ENCODE measurements at places on chromosomes 4 and X.

DNA sequence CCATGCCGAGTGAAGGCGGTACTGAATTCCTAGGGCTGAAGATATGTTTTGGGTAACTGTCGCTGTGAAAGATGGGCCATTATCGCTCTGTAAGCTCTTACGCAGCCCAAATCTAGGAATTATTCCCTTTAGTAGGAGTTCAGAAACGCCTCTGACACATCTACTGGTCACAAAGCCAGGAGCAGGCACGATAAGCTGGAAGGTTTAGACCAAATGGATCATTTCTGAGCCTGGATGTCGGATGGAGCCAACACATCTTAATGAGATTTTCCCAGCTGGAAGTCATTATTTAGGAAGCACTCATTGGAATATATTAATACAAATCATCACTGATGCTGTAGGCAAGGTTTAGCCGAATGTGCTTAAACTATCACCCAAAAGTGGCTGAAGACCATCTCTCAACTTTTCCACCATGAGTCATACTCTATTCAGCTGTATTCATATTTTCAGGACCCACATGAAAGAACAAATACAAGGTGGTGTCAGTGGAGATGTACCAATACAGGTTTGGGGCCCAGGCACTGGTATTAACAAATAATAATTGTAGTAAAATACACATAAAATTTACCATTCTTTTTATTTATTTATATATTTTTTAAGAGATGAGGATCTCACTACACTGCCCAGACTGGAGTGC, 34.2 kb upstream of the ATRX start:
- DNase-seq = no peak

GRCh38 chr4:68613752-68614151, 37.6 kb upstream of the UGT2B17 start:
- no peak for DNase-seq

DNA sequence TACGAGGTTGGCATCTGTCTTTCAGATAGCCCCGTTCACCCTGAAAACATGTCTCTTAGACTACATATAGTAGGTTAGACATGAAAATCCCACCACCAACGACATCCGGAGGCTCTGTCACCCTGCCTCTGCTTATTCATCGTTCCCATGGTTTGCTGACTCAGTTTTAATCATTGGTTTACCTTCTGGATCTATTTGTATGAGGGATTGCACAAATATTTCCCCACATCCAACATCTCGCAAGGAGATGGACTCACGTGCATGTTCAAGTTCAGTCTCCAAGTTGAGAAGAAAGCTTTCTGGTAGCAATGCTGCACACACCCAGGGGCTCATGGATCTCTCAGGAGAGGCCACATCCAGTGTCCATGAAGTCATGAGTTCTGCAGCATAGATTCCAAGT, 10.8 kb downstream of the CETN2 start:
- no peak for DNase-seq

DNA sequence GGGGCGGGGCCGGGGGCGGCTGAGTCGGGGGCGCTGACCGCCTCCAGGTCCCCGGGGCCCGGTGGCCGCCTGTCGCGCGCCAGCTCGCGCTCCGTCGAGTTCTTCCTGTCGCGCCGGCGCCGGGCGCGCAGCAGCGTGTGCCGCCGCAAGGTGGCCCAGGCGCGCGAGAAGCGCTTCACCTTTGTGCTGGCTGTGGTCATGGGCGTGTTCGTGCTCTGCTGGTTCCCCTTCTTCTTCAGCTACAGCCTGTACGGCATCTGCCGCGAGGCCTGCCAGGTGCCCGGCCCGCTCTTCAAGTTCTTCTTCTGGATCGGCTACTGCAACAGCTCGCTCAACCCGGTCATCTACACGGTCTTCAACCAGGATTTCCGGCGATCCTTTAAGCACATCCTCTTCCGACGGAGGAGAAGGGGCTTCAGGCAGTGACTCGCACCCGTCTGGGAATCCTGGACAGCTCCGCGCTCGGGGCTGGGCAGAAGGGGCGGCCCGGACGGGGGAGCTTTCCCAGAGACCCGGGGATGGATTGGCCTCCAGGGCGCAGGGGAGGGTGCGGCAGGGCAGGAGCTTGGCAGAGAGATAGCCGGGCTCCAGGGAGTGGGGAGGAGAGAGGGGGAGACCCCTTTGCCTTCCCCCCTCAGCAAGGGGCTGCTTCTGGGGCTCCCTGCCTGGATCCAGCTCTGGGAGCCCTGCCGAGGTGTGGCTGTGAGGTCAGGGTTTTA, 1.5 kb downstream of the ADRA2C start:
- peak; percentile 27 for DNase-seq
